Fibroblast of villous mesenchyme (primary cell): ENCODE measurements at places on chromosomes 1 and 21.

GRCh38 chr1:183206538-183207122 lies 20.6 kb downstream of the LAMC2 start:
- DNase-seq: no peak

GRCh38 chr1:80799457-80799856 lies 1001.3 kb upstream of the ADGRL2 start:
- no peak for DNase-seq

DNA sequence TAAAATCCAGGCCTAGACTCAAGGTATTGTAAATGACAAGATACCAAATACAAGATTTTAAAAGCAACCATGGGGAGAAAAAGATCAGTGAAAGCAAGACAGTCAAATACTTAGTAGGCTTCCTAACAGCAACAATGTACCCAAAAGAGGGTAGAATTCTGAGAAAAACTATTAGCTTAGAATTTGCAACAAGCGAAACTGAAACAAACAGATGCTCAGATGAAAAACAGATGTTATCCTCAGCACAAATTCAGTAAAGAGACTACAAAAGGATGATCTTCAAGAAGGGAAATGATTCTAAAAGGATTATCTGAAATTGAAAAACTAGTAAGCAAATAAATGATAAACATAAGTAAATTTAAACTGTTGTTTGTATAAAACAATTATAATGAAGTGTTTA lies 40.0 kb downstream of the PDC start:
- peak; percentile 57 for DNase-seq

- DNase-seq: peak; percentile 68
These were observed 13.4 kb upstream of the NOS1AP start for GRCh38 chr1:162056043-162056442.

- DNase-seq: no peak
These were observed 519.9 kb downstream of the SMYD3 start for GRCh38 chr1:245987219-245987545.

- no peak for DNase-seq
These were observed 11.7 kb downstream of the RIMKLA start for GRCh38 chr1:42392255-42392654.

GRCh38 chr21:33362044-33362555 lies 37.3 kb downstream of the IFNAR1 start:
- no peak for DNase-seq

- no peak for DNase-seq
These were observed 3.6 kb upstream of the SMPDL3B start for GRCh38 chr1:27931184-27931583.

DNA sequence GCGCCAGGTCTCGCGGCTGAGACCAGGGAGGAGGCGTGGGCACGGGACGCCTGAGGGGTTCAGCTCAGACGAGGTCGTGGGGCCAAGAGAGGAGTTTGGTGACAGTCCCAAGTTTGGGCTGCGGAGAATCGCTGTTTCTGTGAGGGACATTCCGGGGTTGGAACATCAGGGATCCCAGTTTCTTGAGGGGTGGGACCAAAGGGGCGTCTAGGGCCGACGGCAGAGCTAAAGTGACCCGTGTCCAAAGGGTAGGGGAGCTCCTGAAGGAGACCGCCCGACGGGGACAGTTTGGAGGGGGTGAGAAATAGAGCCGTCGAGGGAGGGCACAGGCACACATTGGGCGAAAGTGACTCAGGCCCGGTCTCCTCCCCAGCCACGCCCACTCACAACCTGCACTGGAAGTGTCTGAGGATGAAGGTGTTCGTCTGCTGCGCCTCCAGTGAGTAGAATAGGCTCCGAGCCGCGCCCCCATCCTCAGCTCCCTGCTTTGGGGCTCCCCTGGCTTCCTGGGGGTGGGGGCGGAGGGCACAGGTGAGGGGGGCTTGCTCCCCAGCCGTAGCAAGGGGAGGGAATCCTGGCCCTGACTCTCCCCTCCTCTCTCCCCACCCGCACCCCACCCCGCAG lies 7.0 kb downstream of the EFNA3 start:
- no peak for DNase-seq

GRCh38 chr1:32948905-32949304 lies 15.7 kb downstream of the RNF19B start:
- peak; percentile 43 for DNase-seq

- no peak for DNase-seq
These were observed 21.3 kb upstream of the RNU1-4 start for GRCh38 chr1:16718908-16719533.

GRCh38 chr1:190049314-190049713 lies 428.4 kb downstream of the BRINP3 start:
- DNase-seq: no peak

- no peak for DNase-seq
These were observed 8.0 kb upstream of the AKR1A1 start for GRCh38 chr1:45542591-45542990.

GRCh38 chr1:111172463-111172862 lies 28.0 kb downstream of the DENND2D start:
- no peak for DNase-seq

- no peak for DNase-seq
These were observed 11.7 kb downstream of the HMGN2 start for GRCh38 chr1:26483980-26484379.

DNA sequence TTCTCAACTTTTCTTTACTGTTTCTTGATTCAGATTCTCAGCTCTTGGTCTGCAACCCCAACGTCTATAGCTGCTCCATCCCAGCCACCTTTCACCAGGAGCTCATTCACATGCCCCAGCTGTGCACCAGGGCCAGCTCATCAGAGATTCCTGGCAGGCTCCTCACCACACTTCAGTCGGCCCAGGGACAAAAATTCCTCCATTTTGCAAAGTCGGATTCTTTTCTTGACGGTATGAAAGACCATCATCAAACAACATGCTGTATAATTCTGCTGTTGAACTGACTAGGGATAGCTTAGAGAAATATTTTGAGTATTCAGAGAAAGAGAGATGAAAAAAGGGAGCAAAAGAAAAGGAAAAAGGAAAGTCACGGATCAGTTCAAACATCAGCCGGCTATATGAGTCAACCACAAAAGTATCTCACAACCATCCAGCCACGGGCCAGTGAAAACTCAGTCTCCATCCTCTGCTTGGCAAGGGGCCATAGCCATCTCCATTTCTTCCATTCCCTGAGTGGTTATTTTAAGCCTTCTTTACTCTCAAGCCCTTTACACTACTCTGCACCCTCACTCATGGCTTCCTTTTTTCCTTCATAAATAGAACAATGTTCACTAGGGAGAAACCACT lies 14.1 kb downstream of the DNASE2B start:
- DNase-seq: peak; percentile 37

- peak; percentile 33 for DNase-seq
These were observed at the start of gene RSPO1 for GRCh38 chr1:37634244-37634991. RSPO1 (minus strand) TSS chr1:37634892; CDS start chr1:37629661, 5,231 bp downstream.

GRCh38 chr1:162538815-162539431 lies 22.6 kb upstream of the UAP1 start:
- DNase-seq: peak; percentile 73

DNA sequence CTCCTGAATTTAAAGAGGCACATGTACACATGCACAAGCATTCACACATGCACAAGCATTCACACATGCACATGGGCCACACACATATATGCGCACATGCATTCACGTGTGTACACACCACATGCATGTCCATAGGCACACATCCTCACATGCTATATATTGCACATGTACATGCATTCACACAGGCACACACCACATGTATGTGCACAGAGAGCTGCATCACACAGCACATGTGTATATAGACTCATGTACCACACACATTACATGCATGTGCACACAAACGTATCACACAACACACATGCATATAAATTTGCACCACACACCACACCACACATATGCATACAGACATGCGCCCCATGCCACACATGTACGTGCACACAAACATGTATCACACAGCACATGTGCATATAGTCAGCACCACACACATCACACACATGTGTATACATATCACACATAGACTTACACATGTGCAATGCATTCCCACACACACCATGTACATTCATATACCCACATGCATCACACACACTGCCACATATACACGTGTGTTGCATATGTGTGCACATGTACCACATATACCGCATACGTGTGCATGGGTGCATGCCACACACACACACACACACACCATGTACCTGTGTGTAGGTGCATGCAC lies 54.6 kb upstream of the COL18A1 start:
- no peak for DNase-seq

GRCh38 chr1:81582467-81582986 lies 218.2 kb upstream of the ADGRL2 start:
- no peak for DNase-seq

GRCh38 chr1:33723251-33723650 lies 140.6 kb upstream of the HMGB4 start:
- no peak for DNase-seq
